ENCODE measurements at places on chromosomes 2 and 18.

DNA sequence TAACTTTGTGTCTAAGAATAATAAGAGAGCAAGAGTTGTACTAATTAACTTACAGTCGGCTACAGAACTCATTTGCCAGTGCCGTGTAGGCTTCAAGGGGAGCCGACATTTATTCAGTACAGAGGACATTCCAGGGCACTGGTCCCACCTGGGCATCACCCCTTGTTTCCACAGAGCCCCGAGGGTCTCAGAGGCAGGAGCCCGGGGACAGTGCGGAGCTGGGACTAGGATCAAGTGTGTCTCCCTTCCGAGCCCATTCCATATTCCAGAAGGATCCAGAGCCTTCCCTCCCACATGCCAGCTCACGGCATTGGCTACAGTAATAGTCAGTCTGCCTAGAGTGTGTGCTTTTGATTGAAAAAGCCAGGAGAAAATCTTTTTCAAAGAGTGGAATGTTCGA is 71.5 kb upstream of the CTDP1 start:
- DNase-seq = no peak

DNA sequence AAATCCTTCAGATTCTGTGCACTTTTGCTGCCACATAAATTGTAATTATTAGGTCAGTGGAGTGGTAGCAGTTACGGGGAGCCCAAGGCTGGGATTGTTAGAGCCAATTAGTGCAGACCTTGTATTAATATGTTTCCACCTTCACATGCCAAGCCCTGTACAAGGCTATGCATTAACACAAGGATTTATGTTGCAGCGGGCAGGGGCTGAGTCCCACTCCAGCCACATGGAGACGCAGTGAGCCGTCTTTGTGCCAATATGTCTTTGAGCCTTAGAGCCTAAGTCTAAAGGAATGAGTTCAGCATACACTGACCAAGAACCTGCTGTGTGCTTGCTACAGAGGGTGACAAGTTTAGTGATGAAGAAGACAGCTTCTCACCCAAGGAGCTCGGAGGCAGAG is 238.2 kb downstream of the TSN start:
- DNase-seq = no peak

GRCh38 chr2:156803967-156804366 is 367.8 kb downstream of the GPD2 start:
- DNase-seq = no peak

DNA sequence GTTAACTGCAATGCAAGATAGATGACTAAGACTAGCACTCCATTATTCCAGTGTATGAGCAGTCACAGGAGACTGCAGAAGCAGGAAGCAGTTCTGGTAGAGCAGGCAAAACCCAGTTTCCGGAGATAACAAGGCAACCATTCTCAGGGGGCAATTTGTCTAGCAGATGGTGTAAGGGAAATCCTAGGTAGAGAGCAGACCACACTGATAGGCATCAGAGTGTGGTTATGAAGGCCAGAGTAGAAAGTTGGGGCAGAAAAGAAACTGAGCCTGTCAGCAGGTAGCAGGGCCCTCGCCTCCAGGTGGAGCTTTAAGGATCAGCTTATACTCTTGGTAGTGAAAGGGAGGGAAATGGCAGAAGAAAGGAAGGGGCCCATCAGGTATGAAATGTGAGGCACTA is 164.4 kb downstream of the PDE11A start:
- DNase-seq = no peak

DNA sequence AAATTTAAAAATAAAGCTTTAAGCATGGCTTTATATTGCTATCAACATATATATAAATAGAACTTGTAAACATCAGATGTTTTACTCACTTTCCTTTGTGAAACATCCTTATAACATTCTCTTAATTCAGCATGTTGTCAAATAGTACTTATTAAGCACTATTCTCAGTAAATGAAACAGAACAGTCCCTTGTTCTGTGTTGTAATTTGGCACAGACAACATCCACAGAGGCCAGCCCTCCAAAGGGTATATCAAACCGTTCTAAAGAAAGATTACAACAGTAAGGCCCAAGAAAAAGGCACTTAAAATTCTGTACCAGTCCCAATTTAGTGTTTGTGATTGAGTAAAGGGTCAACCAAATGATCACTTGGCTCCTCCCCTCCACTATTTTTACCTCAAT is 46.0 kb downstream of the GAREM1 start:
- DNase-seq = no peak

DNA sequence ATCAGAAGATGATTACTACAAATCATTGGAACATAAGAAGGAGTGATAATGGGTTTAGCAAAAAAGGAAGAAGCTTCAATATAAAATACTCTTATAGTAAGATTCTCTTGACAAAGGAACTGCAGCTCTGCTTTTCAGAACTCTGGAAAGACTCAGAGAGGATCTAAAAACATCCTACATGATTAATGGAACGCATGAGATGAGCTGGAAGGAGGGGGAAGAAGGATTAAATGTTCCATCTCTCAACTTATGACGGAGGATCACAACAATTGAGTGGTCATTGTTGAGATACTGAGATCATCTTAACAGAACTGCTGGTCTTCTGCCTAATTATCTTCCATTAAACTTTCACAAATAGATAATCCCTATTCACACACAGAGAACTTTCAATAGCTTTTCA is 267.5 kb upstream of the SLC8A1 start:
- DNase-seq = no peak

DNA sequence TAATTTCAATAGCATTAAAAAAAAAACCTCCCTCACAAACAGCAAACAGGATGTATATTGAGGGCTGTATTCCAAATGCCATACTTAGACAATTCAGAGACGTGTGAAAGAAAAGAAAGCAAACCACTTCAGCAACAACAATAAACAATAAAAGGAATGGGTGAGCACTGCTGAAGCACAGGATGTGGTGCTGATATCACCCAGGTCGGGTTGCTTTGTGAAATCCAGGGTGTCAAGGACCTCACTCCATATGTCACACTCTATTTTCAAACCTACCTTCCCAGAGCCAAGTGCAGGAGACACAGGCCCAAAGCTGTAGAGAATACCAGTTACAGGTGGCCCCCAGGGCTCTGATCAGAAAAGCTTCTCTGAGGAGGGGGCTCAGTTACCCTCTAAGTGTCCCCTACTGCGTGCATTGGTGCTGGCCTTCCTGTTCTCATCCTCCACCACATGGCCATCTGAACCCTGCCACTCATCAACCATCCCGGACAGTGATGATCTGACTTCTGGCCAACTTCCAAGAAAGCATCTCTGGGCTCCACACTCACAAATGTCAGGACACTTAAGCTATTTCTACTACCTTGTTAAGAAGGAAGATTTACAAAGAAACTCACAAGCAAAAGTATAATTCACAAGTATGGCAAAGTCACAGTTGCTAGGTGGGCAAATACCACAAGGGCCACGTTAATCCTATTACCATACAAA is 363.0 kb downstream of the SS18 start:
- DNase-seq = peak; percentile 94

- DNase-seq = no peak
Observed at GRCh38 chr2:26168785-26169184, 4.1 kb upstream of the GAREM2 start.

- DNase-seq = no peak
Observed at GRCh38 chr2:114762986-114763385, 320.5 kb downstream of the DPP10 start.

GRCh38 chr2:85702172-85702571 is 8.0 kb downstream of the GNLY start:
- DNase-seq = no peak

DNA sequence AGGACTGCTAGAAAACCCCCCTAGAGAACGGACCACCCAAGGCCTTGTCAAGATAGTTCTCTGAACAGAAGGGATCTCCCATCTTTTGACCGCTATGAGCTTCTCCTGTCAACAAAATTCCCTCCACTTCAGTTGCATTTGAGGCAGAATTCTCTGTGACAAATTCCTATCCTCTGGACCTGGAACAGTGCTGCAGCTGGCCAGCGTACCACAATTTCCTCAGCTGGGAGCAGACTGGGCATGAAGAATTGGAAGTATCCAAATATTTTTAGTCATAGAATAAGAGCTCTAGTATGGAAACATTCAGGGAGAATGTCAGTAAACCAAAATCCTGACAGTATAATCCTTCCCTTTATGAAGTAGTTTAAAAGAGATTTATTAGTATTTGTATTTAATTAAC is 147.1 kb upstream of the BOD1L2 start:
- DNase-seq = no peak

DNA sequence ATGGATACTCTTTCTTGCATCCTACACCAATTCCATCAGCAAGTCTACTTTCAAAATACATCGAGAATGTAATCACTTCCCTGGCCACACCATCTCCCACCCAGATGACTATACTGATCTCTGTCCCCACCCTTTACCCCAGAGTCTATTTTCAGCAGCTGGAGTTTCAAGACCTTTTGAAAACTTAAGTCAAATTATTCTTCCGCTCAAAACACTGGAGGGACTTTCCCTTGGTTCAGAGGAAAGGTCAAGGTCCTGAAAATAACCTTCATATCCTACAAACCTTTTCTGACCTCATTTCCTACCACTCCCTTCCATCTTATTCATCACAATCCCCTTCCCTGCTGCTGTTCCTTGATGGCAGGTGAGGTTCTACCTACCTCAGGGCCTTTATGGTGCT is 58.8 kb upstream of the LYPD6 start:
- DNase-seq = no peak

- DNase-seq = no peak
Observed at GRCh38 chr2:175465101-175465500, 283.6 kb upstream of the ATP5MC3 start.

GRCh38 chr2:39571111-39571731 is 94.5 kb upstream of the TMEM178A start:
- DNase-seq = no peak

GRCh38 chr18:76980663-76981395 is 151.8 kb downstream of the MBP start:
- DNase-seq = no peak

DNA sequence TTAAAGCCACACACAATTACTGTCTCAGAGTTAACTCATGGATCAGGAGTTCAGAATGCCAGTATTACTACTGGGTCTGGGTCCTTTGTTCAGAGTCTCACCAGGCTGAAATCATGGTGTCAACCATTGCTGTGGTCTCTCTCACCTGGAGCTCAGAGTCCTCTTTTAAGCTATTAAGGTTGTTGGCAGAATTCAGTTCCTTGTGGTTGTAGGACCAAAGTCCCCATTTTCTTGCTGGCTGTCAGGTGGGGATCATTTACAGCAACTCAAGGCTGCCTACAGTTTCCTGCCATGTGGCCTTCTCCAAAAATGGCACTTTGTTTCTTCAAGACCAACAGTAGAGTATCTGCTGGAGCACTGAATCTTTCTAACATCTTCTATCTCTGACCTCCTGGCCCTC is 113.5 kb downstream of the EXOC6B start:
- no peak for DNase-seq

GRCh38 chr2:29628862-29629261 is 292.5 kb downstream of the ALK start:
- peak; percentile 14 for DNase-seq

DNA sequence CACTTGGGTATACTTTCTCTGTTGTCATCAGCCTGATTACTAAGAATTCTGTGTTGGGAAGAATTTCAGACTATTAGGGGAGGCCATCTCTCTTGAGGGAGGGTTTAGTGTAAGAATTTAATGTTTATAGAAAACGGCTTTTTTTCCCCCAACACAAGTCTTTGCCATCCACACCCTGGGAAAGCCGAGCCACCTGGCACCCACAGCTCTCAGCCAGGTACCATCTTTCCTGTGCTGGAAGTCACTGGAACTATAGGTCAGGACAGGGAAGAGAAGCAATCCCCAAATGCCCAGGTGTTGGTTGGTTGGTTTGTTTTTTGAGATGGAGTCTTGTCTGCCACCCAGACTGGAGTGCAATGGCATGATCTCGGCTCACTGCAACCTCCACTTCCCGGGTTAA is 155.1 kb downstream of the SMAD7 start:
- no peak for DNase-seq

- peak; percentile 91 for DNase-seq
Observed at GRCh38 chr18:23057096-23057495, 78.2 kb upstream of the CABLES1 start.

GRCh38 chr2:98713332-98714015 is 17.5 kb downstream of the MGAT4A start:
- no peak for DNase-seq

GRCh38 chr18:79438898-79439627 is 43.3 kb downstream of the NFATC1 start:
- DNase-seq = no peak

- DNase-seq = no peak
Observed at GRCh38 chr2:236689393-236689700, 119.7 kb downstream of the ACKR3 start.

GRCh38 chr18:12911025-12911928 is 27.2 kb upstream of the PTPN2 start:
- no peak for DNase-seq

DNA sequence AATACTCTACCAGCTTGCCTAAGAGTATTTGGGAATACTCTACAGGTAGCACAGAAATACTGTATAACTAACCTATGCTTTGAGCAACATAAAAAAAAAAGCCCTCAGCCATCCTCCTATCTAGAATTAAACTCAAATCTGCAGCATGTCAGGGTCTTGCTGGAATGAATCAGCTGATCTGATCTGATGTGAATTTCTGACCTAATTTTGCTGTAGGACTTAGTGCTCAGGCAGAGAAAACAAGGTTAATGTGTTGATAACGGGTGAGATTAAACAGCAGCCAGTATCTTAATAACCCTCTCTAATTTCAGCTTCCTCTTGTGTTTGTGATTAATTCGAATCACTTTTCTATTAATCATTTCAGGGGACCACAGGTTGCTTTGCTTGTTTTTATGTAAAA is 16.3 kb downstream of the NYAP2 start:
- no peak for DNase-seq

GRCh38 chr2:55585451-55586080 is 31.9 kb downstream of the PPP4R3B start:
- DNase-seq = no peak

- DNase-seq = no peak
Observed at GRCh38 chr2:159124931-159125467, 156.6 kb downstream of the TANC1 start.

- no peak for DNase-seq
Observed at GRCh38 chr2:32647180-32647651, 19.4 kb downstream of the TTC27 start.

- DNase-seq = no peak
Observed at GRCh38 chr2:114056294-114057143, 166.6 kb downstream of the ACTR3 start.

- DNase-seq = no peak
Observed at GRCh38 chr2:137208431-137208891, 443.1 kb downstream of the THSD7B start.

- DNase-seq = no peak
Observed at GRCh38 chr2:191486584-191487320, 191.2 kb upstream of the NABP1 start.
